ENCODE measurements at places on chromosomes 7 and 10.

DNA sequence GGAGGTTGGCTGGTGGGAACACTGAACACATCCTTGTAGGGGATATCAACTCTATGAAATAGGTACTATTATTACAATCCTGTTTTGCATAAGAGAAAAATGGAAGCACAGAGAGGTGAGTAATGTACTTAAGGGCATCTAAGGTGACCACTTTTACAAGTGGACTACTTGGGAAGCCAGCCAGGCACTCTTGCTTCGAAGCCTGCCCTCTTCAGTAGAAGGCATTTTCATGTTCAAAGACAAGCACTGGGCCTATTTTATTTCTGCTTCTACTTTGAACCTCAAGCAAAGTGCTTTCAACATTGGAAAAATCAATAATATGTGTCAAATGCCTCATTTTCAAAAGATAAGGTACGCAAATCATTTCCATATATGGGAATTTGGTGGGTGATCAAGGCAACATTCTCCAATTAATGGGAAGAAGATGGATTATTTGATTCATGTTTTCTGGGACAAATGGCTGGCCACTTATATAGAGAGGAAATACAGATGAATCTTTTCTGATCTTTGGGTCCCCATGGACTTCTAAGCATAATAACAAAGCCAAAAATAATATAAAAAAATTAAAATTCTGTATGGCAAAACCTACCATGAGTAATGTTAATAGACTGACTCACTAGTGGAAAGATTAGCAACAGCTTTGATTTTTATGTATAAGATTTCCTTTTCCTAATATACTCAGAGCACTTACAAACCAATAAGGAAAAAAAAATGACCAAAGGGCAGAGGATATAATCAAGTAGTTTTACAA lies 270.2 kb downstream of the FRMD4A start:
- no peak for DNase-seq

DNA sequence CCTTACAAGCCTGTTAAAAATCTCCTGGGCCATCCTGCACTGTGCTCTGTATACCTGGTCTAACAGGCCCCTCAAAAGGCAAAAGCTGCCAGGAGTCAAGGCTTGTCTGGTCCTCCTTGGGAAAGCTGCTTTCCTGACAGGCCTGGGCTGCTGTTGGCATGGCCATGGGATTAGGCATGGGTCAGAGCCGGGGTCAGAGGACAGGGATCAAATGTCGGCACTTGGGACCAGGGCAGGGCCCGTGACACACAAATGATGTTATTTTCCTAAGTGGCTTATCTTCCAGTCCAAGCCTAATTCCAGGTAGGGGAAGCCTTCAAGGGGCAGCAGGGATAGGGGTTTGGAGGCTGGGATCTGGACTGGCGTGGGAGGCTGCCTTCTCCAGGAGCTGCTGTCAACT lies 191.5 kb upstream of the GPR26 start:
- no peak for DNase-seq

- no peak for DNase-seq
Observed at GRCh38 chr10:29276251-29276850, 12.5 kb upstream of the LYZL1 start.

GRCh38 chr7:135501402-135501801 lies 8.5 kb downstream of the CNOT4 start:
- no peak for DNase-seq

GRCh38 chr7:100893910-100894721 lies 1.6 kb downstream of the ACHE start:
- DNase-seq: no peak

DNA sequence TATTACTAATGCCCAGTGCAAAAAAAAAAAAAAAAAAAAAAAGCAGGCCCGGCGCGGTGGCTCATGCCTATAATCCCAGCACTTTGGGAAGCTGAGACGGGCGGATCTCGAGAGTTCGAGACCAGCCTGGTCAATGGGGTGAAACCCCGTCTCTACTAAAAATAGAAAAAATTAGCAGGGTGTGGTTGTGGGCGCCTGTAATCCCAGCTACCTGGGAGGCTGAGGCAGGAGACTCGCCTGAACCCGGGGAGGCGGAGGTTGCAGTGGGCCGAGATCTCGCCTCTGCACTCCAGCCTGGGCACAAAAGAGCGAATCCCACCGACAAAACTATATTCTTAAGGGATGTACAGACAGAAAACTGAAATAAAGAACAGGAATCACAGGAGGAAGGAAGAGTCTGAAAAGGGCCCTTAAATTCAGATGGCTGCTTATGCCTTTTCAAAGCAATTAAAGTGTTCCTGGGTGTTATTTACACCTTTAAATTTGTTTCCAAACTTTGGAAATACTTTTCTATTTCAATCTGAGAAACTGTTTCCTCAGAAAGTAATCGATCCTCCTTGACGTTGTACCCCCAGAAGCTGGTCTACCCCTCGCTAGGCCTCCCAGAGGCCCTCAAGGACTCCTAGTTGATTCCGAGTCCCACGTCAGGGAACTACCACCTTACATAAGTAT lies 2.0 kb upstream of the KMT2E start:
- no peak for DNase-seq

DNA sequence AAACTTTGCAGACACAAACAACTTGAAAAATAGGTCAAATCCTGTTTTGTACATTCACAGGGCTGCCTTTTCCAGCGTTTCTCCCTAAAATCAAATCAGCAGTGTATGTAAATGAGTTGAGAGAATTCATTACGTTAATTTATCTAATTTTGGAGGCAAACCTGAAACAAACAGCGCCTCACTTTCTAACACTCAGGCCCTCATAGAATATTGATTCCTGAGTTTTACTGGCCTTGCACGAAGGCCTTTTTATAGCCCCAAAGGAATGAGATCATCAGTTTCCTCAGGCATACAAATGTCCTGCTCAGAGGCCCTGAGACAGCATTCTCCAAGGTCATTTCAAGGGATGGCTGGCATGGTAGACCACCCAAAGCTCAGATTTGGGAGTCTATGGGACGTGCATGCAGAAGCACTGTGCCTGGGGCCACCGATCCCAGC lies 131.7 kb upstream of the CHST15 start:
- no peak for DNase-seq

GRCh38 chr7:131879424-131879823 lies 323.0 kb upstream of the PODXL start:
- no peak for DNase-seq

DNA sequence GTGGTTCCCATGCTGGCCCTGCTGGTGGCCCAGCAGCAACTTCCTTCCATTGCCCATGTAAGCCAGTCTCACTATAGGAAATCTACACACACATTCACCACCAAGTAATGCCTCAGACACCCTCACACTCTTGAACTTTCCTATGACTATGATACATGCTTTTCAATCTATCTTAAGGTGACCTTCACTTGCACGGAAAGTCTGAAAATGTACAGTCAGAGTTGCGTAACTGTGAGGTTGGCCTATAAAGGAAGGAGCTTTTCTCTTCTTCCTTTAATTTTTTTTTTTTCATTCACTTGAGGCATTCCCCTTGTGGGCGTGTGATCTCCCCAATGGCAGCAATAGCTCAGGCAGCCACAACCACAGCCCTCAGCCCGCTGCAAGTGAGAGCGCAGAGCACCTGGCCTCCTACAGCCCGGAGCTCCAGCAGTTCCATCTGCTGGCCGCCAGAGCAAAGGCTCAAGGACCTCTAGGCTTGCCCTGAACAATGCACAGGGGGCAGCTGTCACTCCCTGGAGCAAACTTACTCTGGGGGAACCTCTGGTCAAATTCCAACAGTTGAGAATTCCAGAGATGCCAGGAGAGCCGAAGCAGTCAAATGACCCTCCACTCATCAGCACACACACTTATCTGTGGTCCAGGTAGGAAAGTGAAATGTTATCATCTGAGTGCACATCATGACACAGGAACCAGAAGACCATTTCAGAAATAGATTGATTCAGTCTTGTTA lies 123.1 kb upstream of the ADO start:
- no peak for DNase-seq

DNA sequence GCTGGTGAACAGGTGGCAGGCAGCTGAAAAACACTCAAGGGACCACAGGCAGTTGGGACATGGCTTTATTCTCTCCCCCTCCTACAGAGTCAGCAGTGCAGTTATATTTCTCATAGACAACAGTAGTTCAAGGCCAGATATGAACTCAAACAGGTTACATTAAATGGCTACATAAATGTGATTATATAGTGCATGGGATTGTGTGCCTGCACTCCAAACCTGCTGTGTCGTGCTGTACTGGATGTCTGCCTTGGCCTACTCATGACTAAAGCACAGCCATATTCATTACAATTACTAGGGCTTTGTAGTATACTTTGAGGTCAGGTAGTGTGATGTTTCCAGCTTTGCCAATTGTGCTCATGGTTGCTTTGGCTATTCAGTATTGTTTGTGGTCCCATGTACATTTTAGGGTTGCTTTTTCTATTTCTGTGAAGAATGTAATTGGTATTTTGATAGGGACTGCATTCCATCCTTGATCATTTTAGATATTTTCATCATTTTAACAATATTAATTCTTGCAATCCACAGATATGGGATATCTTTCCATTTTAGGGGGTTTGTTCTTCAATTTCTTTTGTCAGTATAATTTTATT lies 393.6 kb downstream of the CNTNAP2 start:
- DNase-seq: no peak

DNA sequence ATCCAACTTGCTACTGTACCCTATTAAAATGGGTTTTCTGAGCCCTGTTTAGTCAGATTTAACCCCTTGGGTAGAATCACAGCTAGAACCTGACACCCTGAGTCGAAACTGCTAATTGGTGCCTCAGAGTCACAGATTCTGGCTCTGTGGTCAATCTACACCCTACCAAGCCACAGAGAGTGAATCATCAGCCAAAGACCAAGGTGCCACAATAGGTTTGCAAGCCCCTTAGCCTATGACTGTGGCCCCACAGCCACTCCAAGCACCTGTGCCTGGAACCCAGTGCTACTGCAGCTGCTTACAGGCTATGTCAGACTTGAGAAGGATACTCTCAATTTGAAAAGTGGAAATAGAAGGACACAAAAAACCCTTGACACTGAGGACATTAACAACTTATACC lies 202.8 kb upstream of the KCND2 start:
- no peak for DNase-seq

- DNase-seq: no peak
Observed at GRCh38 chr10:79232864-79233263, 114.4 kb upstream of the PPIF start.

DNA sequence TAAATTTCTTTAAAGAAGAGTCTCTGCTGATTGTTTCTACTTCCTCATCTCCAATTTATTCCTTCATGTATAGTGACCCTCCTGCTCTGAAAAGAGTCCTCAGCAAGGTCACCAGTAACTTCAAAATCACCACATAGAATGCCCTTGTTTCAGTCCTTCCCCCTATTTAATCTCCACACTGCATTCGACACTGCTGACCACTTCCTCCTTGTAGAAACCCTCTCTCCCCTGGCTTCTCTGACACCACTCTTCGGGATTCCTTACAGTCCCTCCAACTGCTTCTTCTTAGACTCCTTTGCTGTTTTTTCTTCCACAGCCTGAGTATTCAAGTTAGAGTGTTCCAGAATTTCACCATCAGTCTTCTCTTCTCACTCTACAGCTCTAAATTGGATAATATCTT lies 89.5 kb downstream of the VPS41 start:
- no peak for DNase-seq

DNA sequence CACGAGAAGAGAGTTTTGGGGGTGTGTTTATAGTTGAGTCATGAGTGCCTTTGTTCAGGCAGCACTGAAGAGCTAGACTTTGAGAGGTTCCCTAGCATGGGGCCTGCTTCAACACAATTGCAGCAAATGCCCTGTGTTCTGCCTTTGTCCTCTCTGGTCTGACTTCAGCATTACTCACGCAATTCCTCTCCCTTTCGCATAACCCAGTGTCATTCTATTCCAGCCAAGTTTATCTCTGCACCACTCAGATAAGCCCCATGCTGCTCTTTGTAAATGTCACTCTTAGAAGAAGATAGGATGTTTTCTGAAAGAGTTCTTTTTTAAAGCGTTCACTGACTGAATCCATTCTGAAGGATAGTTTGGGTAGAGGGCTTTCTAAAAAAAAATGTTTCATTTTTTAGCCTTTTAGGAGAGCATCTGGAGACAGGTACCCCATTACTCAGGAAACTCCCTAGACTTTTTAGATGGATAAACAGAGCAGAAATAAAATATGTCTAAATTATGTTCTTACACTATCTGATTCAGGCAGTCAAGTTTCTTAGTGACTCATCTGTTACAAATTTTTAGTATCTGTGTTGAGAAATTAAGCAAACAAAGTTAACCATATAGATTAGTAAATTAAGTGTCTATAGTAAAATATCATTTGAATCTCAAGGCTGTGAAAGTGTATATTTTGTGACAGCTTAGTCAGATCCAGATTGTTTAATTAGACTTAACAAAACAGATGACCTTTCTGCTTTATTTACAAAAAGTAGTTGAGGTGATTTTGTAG lies 318.5 kb downstream of the GPR158 start:
- no peak for DNase-seq

DNA sequence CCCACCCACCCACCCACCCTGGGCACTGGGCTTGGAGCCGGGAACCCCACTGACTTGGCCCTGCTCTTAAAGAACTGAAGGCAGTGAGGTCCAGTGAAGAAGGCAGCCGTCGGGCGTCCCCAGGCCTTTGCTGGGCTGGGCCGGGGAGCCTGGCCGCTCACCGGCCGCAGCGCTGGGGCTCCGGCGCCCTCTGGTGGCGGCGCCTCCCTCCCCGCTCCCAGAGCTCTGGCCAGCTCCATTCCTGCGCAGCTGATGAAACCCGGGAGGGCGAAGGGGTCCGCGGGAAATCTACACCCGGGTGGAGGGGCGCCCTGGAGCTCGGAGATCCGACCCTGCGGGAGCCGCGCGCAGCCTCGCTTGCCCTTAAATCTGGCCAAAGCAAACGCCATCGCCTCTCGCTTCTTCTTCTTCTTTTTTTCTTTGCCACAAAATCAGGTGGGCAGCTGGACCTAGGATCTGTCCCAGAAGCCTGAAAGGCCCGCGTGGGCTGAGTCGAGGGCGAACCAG lies 1.7 kb upstream of the CXCL12 start:
- DNase-seq: no peak

DNA sequence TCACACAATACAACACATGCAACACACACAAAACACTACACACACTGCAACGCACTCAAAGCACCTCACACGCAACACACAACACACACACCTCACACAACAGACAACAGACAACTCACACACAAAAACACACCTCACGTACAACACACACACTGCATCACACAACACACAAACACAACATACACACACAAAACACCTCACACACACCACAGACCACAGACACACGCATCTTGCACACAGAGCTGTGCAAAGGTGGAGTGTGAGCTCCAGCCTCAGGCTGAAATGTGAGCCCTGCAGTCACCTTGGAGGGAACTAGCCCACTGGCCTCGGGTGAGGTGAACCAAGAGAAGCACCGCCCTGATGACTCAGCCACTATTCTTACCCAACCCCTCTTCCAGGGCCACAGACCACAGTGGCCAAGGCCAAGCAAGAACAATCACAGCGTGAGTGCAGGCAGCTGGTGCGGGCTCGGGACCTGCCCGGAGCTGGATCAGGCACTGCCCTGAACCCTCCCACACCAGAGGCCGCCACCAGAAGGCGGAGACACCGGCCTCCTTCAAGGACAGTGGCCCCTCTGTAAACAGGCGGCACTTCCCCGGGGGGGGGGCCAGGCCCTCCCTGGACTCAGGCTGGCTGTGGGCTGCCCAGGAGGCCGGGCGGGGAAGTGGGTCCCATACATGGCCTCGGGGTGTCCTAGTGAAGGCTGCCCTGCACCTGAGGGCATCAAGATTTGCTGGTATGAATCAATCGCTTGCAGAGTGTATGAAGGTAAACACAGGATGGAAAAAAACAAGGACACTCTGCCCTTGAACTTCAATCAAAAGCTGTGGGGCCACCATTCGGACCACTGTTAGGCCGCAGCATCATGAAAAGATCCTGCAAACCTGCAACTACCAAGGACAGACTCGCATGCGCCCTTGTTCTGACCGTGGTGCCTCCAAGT lies 106.7 kb downstream of the TNS3 start:
- peak; percentile 81 for DNase-seq

GRCh38 chr10:37789590-37789989 lies 67.8 kb downstream of the ZNF248 start:
- DNase-seq: no peak

Measured in AG04450 (cell line).